ENCODE measurements at places on chromosomes 4 and X.
A peak's percentile ranks its signal among the peaks of the same experiment; 100 is the strongest.

GRCh38 chr4:142961866-142962265 is 115.8 kb upstream of the INPP4B start:
- DNase-seq: no peak

DNA sequence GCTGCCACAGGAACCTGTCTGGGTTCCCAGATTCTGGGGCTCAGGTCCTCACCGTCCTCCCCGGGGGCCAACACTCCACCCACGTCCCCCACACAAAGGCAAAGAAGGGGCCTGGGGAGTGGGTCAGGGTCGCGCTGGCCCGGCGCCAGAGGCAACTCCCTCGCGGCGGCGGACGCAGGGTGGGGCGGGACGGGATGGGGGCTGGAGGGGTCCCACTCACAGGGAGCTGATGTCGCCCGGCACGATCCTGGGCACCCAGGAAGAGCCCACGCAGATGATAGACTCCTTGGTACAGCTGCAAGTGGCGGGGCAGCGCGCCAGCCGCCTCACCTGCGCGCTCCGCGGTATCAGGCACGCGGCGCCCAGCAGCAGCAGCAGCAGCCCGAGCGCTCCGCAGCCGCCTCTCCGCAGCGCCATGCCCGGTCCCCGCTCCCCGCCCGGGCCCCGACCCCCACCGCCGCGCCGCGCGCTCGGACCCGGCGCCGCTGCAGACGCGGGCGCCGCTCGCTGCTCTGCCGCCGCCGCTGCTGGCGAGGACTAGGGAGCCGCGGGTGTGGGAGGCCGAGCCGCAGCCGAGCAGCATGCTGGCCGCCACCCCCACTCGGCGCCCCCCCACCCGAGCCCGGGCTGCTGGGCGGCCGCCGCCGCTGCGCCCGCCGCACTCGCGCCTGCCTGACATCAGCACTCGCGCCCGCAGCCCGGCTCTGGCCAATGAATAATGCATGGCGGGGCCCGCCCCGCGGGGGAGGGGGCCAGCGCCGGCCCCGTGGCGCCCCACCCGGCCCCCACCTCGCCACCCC is at the start of gene LGI2:
LGI2 (minus strand) TSS at position 670 of the 800 bp plus-strand sequence; CDS start at position 417, 253 bp downstream.
- peak; percentile 63 for DNase-seq

- DNase-seq: no peak
These were observed 65.4 kb downstream of the RTL3 start for GRCh38 chrX:78593701-78594100.

GRCh38 chr4:100581337-100581736 is 63.5 kb upstream of the EMCN start:
- no peak for DNase-seq

DNA sequence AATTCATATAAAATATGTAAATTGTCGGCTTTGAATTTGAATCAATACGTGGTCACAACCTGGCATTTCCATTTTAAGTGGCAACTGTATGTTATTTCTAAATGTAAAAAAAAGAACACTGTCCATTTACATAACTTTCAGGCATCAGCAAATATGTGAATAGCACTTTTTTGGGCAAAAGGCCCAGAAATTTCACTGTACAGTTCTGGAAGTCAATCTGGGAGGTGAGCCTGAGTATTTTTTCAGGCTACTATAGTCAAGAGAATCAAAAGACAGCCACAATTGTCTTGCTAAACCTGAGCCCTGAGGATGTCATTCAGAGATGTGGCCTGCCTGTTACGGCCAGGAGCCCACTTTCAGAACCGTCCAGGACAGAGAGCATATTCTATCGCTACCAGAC is 543.9 kb upstream of the MAGEB2 start:
- DNase-seq: no peak

- DNase-seq: no peak
These were observed 182.9 kb upstream of the PBDC1 start for GRCh38 chrX:75989806-75990590.

GRCh38 chrX:46929439-46930261 is 17.4 kb downstream of the JADE3 start:
- DNase-seq: no peak

DNA sequence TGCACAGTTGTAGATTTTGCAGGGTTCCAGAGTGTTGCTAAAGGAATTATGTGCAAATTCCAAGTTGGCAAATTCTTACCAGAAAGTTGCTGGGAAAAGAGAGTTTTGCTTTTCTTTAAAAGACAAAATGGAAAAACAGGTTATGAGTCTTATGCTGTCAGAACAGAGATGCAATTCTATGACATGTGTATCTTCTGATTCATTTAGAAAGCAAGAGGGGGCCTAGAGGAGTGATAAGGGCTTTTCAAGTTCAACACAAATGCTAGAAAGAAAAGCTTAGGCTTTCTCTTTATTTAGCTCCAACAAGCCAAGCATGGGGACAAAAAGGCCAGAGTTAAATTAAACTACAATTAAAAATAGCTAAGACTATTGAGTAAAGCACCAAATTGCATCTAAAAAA is 72.4 kb upstream of the GATB start:
- no peak for DNase-seq

- no peak for DNase-seq
These were observed 134.2 kb downstream of the SPOCK3 start for GRCh38 chr4:167100120-167100519.

- no peak for DNase-seq
These were observed 49.4 kb downstream of the FHL1 start for GRCh38 chrX:136196691-136197155.

- no peak for DNase-seq
These were observed 107.8 kb downstream of the NHSL2 start for GRCh38 chrX:72018277-72019112.

GRCh38 chrX:100928660-100929613 is at the start of gene XKRX:
Gene XKRX, minus strand, starts transcription at chrX:100928917. Its CDS starts 613 bp downstream, at chrX:100928304.
- DNase-seq: no peak

- DNase-seq: no peak
These were observed 63.9 kb upstream of the FAT1 start for GRCh38 chr4:186787536-186787935.

- DNase-seq: no peak
These were observed 123.4 kb downstream of the MANBA start for GRCh38 chr4:102637391-102637790.

DNA sequence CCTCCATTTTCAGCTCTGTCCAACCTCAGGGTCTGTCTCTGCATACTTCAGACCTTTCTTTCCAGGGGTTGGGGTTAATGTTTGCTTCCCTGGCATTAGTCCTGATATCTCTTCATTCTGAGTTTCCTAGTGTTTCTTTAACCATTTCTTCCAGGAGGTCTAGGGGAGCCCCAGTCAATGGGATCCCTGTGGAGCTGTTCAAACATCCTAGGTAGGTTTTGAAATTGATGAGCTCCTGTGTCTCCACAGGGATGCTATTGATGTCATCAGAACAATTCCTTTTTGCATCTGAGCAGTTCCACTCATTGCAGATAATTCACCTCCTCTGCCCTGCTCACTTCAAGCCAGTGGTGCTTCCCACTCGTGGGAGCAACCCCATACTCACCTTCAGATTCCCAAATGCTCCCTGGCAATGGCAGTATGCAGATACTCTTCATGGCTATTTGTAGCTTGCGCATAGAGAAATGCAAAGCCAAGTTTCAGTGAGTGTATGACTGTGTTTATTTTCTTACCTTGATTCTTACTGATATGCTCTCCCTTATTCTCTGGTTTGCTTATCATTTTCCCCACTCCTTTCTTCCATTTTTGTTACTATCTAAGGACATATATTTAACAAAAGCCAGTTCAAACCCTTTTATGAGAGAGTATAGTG is 33.7 kb upstream of the LIMCH1 start:
- DNase-seq: no peak

- no peak for DNase-seq
These were observed 74.1 kb upstream of the BMP3 start for GRCh38 chr4:80956421-80956820.

DNA sequence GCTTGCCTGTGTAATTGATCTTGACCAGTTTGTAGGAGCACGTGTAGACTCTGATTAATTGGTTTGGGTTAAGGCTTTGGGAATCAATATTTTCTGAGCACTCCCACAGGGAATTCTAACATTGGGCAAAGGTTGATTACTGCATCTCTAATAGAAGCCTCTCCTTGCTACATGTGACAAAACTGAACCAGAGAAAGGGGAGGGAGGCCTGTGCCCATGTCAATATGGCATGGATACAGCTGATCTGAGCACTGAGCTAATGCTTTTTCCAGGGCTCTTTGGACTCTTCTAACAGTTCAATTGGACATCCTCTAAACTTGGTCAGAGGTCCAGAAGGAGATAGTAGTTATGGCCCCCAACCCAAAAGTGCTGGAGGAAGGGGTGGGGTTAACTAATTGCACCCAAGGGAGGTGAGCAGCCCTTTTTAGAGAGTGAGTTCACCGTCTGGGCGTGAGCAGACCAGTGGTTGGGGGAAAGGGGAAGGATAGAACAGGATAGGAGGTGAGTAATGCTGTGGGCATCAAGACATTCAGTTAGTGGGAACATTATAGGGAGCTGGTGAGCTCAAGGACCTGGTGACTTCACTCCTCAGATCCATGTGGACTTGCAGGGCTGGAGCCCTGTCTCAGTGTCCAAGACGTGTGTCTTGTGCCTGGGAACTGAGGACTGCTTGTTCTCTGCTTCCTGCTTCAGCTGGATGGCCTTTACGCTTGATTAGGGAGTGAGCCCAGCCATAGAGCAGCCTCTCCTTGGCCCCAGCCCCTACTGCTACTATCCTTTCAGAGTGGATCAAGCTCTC is 22.8 kb downstream of the MSN start:
- DNase-seq: no peak

DNA sequence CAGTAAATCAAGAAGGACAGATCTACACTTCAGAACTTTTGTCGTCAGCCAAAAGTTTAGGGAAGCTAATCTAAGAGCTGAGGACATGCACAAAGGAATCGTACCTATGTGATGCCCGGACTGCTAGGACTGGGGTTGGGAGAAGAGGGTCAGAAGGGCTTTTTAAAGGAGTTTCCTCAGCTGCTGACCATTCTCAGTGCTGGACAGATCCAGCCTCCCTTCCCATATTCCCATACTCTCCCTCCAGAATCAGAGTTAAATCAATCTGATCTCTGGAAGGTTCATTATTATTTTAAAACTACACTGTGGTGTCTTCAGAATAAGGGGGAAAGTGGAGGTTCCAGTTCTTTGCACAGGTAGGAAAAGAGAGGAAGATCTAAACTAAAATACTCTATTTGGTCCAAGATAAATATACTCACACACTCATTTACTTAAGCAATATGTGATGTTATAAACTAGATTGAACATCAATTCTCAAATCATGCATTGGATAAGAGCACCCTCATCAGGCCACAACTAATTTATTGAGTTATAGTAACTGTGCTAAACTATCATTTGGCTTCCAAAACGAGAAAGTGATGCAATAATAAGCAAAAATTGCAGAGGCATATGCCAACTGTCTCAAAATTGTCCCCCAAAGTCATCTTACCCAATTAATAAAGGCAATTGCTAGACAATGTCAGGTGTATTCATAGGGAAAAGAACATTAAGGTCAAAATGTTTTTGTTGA is 124.7 kb downstream of the HNRNPD start:
- no peak for DNase-seq

DNA sequence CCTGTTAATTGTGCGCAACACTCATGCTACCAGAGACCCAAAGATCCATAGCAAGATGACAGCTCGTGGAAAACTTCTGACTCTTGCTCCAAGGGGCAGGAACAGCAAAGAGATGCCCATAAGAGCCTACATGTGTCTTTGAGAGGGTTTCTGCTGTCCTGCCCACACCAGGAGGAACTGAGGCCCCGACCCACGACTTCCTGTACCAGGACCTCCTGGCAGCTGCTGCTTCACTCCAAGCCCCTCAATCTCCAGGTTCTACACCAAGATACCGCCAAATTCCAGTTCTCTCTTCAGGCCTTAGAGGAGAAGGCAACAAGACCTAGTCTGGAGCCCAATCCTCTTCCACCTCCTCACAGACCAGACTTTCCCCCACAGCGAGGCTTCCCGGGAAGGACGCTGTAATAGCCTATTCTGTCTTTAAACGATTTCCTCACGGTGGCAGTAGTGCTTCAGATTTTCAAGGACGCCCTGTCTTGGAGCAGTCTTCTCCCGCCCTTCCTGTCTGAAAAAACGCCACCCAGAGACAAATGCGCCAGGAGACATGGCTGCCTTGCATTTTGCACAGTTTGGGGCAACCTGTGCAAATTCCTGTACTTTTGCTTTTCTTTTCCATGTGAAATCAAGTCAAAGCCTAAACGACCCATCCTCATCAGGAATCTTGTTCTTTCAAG is 230.2 kb upstream of the STK26 start:
- DNase-seq: no peak

- no peak for DNase-seq
These were observed 84.8 kb downstream of the TMEM164 start for GRCh38 chrX:110087485-110088356.

GRCh38 chr4:41586675-41587225 is 48.8 kb downstream of the LIMCH1 start:
- no peak for DNase-seq

DNA sequence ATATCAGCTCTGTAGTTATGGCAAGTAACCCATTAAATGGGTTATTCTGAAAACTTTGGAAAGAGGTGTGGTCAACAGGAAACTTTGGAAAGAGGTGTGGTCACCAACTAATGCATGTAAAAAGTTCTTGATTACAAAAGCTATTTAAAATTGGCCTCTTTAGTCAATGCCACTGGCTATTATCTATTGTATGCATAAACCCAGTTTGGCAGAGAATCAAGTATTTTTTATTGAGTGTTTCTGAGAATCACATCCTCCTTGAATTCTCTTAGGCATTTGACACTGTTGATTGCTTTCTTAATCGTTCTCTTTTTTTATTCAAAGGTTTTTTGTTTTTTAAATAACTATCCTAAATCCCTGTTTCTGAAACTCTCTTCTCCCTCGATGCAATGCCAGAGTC is 7.5 kb downstream of the P2RY4 start:
- DNase-seq: no peak

DNA sequence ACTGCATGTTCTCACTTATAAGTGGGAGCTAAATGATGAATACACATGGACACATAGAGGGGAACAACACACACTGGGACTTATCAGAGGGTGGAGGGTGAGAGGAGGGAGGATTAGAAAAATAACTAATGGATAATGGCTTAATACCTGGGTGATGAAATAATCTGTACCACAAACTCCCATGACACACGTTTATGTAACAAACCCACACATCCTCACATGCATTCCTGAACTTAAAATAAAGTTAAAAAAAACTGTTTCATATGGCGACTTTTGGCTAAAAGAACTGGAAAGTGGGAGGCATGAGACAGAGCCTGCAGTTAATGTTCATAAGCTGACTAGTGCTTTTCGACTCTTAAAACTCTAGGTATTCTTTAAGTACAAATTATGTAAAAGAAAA is 98.9 kb upstream of the NPFFR2 start:
- DNase-seq: no peak

DNA sequence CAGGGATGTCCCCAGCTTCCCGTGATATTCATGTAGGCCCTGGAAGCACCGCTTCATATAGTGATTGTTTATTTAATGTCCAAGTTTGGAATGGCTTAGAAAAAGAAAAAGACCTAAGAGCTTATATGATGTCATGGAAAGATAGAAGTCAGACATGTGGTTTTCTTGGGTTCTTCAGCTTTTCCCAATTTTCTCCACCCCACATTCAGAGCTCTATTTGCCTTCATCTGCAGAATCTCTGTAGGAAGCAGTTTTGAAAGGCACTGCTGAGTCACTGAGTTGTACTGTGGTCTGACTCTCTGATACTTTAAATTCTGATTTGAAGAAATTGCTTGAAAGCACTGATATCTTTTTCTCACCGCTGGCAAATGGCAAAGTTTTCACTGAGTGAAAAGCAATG is 120.6 kb upstream of the EDNRA start:
- DNase-seq: no peak

GRCh38 chrX:13864264-13864663 is 47.4 kb upstream of the GPM6B start:
- DNase-seq: no peak

- DNase-seq: no peak
These were observed 149.2 kb downstream of the TBL1X start for GRCh38 chrX:9614016-9614415.

GRCh38 chr4:24472514-24473308 is 111.6 kb downstream of the DHX15 start:
- peak; percentile 61 for DNase-seq

All from D721Med (cell line).